ENCODE measurements at places on chromosomes 13 and 19.

GRCh38 chr13:110109910-110110309 is 197.0 kb downstream of the COL4A1 start:
- DNase-seq, result no peak

DNA sequence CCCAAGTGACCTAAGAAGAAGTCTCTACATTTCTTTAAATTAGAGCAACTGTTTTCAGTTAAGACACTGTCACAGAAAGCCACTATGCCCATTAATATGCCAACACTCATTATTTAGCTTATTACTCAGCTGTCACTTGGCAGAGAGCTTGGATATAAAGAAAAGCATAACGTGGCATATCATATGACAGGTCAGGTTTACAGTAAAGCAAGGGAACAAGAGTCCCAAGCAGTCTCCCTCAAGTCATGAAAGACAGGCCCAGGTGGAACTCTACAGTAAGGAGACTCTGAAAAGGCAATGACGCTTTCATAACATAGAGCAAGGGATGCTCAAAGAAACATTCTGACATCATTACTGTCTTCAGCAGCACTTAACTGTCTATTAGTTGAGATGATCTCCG is 6.3 kb downstream of the LHFPL6 start:
- DNase-seq, result no peak

GRCh38 chr19:54248016-54248601 is 5.5 kb upstream of the LILRA6 start:
- DNase-seq, result peak; percentile 42

DNA sequence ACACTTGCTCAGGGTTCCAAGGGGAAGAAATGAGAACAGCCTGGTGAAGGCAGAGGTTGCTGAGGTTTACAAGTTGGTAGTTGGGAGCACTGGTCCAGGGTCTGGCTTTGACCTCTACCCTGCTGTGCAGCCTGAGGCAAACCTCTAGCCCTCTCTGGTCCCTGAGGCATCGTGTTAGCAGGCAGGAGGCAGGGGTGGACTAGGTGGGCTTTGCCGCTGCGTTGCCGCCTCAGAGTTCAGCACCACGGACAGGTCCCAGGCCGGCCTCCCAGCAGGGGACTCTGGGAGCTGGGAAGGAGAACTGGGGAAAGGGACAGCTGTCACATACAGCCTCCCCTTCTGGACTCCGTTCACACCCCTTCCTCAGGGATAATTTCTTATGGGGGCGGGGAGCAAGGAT is 3.1 kb downstream of the NCAN start:
- DNase-seq, result peak; percentile 14

DNA sequence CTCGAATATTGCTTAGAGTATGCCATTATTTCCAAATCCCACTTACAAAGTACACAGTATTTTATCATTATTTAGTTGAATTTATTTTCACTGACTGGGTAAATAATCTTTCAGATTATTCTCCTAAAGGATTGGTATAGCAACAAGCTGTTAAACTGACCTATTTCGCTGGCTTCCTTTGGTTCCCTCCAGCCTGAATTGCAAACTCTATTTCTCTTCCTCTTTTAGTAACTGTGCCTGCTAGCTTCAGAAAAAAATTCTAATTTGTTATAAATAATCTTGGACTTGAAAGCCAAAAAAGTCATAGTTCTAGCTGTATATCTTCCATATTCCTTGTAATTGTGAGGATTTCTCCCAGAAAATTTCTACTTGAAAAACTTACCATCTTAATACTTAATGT is 15.0 kb upstream of the CCNA1 start:
- no peak for DNase-seq

GRCh38 chr19:4609878-4610511 is 29.3 kb upstream of the TNFAIP8L1 start:
- no peak for DNase-seq

GRCh38 chr13:107847406-107847805 is 367.9 kb downstream of the LIG4 start:
- no peak for DNase-seq

- DNase-seq, result no peak
These were observed 4.3 kb upstream of the TLE5 start for GRCh38 chr19:3066482-3067049.

DNA sequence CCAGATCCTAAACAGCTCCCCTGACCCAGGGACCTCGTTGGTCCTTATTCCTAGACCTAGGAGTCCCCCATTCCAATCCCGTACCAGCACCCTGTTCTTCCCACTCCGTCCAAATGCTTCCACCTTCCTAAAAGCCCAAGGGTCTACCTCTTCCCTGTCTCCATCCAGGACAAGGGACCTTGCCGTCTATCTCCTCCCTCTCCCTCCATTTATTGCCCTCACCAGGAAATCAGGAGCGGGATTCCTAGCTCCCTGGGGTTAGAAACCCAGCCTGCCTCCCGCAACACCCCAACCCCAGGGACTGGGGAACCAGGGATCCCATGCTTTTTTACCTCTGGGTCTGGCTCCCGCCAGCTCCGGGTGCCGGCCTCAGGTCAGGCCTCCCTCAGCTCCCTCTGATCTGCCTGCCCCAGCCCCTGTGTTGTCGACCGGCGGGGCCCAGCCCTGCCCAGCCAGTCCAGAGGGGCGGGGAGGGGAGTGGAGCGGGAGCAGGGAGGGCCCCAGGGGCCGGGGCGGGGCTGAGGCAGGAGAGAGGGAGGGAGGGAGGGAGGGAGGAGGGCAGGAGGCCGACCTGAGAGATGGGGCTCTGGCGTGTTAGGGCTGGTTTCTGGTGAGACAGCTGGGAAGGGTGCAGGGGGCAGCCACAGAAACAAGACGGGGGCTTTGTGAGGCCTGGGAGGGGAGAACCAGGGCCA is at the start of gene B3GNT8:
Gene B3GNT8, minus strand, starts transcription at position 423 of the 695 bp plus-strand sequence. CDS start 596 bp downstream, outside the sequence.
- DNase-seq, result peak; percentile 43

GRCh38 chr13:113815151-113816058 is 48.5 kb downstream of the GAS6 start:
- DNase-seq, result no peak

GRCh38 chr19:16613841-16614240 is 14.2 kb downstream of the MED26 start:
- DNase-seq, result no peak

- no peak for DNase-seq
These were observed 135.8 kb downstream of the RXFP2 start for GRCh38 chr13:31875134-31875533.

DNA sequence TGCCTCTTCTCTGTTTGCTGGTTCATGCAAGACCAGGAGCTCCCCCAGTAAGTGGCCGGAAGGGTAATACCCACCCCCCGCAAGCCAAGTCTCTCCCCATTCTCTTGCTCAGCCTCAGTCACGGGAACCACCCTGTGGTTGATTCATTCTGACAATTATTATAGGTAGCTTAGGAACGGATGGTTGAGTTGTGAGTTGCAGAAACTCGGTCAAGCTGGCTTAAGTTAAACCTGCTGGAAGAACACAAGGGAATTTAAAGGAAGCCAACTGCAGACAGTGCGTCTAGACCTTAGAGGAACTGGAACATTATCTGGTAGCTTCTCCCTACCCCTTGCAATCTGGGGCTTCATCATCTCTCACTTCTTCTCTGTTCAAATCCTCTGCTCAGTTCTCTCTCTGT is 8.9 kb downstream of the FPR1 start:
- no peak for DNase-seq

- DNase-seq, result no peak
These were observed 108.4 kb downstream of the KLF5 start for GRCh38 chr13:73167028-73167820.

GRCh38 chr19:49398931-49399330 is 10.9 kb downstream of the KASH5 start:
- DNase-seq, result no peak

DNA sequence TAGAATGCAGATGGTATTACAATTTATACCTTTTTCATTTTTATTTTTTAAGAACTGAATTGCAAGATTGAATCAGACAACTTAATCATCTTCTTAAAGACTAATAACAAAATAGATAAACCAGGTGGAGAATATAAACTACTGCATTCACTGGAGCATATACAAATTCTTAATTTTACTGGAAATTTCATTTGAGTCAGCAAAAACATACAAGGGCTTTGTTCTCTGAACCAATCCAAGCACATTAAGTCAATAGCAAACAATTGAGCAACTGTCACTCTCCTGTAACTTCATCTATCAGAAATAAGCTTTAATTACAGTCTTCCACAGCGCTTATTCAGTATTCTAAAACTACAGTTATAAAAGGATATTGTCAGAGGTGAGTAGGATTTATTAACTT is 167.4 kb upstream of the OBI1 start:
- no peak for DNase-seq

DNA sequence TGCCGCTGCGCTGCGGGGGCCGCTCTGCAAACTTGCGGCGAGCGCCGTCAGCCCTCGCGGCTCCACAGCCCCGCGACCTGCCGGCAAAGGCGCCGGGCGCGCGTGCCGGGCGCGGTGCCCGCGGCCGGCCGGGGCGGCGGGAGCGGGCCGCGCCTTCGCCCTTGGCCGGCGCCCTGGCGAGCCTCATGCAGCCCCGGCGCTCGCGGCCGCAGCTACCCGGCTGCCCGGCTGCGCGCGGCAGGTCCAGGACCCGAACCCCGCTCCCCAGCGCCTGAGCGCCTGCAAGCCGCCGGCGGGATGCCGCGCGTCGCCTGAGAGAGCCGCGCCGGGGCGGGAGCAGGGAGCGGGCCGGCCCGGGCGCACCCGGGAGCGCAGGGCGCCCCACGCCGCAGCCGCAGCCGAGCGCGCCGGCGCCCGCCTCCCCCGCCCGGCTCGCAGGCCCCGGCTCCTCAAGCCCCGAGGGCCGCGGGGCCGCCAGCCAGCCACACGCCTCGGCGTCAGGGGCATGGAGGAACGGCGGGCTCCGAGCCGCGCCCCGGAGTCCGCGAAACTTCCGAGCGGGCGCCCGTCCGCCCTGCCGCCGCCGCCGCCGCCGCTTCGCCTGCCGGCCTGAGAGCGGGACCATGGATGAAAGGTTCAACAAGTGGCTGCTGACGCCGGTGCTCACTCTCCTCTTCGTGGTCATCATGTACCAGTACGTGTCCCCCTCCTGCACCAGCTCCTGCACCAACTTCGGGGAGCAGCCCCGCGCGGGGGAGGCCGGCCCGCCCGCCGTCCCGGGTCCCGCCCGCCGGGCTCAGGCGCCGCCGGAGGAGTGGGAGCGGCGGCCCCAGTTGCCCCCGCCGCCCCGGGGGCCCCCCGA is 564 bp downstream of the HS6ST3 start:
- DNase-seq, result no peak

DNA sequence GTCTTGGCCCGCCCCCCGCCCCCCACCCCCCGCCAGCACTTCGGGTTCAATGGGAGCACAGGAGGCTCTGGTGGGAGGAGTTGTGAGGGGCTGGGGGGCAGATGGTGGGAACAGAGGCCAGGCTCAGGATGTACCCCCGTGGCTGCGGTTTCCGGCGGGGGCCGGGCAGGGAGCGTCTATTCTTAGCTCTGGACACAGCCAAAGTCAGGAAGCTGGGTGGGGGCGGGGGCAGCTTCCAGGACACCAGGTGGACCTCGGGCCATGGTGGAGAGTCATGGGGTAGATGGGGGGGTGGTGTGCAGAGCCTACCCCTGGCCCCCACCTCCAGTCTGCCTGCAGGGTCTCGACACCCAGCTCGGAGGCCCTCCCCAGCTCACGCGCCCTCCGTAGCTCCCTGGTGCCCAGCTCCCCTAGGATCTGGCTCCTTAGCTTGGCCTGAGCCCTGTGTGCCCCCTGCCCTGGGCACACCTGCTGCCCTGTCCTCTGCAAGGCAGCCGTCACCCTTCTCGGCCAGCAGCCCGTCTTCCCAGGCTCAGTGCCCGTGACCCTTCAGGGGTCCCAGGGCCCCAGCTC is 2.2 kb upstream of the TBXA2R start:
- DNase-seq, result no peak

- no peak for DNase-seq
These were observed 1272.5 kb downstream of the OLFM4 start for GRCh38 chr13:54301085-54301484.

DNA sequence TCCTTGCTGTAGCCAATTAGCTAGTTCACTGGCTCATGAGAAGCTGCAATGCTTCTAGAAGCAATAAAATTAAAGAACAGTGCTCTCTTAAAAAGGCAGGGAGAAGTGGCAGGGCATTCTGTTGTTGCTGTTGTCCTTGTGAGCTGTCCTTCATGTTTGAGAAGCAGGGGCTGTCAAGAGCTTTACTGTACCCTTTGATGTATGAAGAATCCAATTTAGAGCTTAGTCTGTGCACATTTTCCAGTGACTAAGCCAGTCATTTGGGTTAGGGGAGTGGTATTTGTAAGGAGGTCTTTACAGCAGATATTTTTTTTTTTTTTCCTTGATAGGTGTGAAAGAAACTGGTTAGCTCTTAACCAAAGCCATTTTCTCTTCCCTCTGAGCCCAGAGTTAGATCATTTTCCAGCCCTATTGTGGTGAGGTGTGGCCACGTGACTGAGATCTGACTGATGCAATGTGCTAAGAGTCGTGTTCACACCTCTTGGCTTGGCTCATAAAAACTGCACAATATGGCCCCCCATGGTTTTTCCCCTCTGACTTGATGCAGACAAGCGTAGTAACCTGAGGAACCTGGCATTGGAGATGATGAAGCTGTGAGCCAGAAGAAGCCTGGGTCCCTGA is 309.6 kb upstream of the TMTC4 start:
- no peak for DNase-seq

- DNase-seq, result no peak
These were observed 126.6 kb downstream of the USP12 start for GRCh38 chr13:27044837-27045570.

GRCh38 chr13:43979492-43979891 is 99.8 kb downstream of the LACC1 start:
- no peak for DNase-seq

- no peak for DNase-seq
These were observed 4.8 kb upstream of the LAMP1 start for GRCh38 chr13:113292021-113292862.

- no peak for DNase-seq
These were observed 77.1 kb downstream of the SACS start for GRCh38 chr13:23356368-23356767.

DNA sequence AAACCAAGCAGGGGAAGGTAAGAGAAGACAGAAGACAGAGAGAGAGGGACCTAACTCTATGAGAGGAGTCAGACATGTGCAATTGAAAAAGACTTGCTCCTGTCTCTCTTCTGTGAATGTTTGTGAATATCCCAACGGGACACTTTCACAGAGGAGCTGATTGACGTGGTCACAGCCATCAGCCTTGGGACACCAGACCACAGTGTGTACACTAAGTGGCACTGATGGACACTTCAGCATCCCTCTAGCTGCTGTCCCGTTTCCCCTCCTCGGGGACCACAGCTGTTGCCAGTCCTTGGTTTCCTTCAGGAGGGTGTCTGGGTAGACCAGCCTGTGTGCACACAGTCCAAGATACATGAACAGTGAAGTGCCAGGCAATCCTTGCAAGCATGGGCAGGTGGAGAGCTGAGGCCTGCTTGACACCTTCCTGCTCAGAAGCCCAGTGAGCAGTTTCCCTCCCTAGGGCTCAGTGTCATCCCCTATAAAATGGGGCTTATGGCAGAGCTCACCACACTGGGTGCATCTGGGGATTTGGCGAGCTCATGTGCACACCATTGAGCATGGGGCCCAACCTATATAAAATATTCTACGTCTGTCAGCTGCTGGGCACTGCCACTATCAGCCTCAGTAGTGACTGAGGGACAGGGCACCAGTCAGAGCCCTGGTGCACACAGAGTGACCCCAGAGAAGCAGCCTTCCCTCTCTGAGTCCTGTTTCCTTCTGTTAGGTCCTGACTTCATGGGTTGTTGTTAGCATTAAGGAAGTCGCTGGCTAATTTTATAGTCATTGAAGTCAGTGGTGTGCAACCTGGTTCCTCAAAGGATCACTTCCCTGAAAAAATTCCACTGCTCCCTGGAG is 4.3 kb upstream of the USF2 start:
- DNase-seq, result no peak
